CD4-positive, alpha-beta T cell treated with Interleukin-10 for 1 hour (primary cell): ENCODE measurements at places on chromosomes 11 and 22.

GRCh38 chr22:50481440-50482106 is at the start of gene ADM2:
Gene ADM2, plus strand, starts transcription at chr22:50481543. Its CDS starts 305 bp downstream, at chr22:50481848.
- DNase-seq: peak; percentile 75

- DNase-seq: no peak
These were observed 35.2 kb downstream of the SGSM1 start for GRCh38 chr22:24841261-24841660.

DNA sequence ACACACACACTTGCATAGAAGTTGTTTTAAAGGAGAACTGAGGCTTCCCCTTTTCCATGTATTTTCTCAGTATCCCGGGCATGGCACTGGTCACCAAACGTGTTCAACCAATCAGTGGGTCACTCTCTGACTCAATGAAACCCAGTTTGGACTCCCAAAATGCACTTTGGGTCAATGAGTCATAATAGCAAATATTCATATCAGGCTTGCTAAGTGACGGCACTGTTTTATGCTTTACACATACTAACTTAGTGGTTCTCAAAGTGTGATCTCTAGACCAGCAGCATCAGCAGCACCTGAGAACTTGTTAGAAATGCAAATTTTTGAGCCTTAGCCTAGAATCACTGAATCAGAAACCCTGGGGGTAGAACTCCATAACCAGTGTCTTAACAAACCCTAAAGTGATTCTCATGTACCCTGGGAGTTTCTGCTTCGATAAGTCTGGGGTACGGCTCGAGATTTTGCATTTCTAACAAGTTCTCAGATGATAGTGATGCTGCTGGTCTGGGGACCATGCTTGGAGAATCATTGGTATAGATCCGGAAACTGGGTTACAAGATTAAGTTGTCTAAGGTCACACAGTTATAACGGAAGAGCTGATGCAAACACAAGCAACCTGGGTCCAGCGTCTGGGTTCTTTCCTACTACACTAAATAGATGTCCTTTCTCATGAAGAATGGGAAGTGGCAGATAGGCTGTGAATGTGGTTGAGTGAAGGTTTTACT is 35.6 kb downstream of the ETS1 start:
- peak; percentile 65 for DNase-seq

GRCh38 chr11:15544353-15544752 is 429.6 kb downstream of the INSC start:
- DNase-seq: no peak

GRCh38 chr11:12818333-12819015 is 144.3 kb downstream of the TEAD1 start:
- DNase-seq: no peak

DNA sequence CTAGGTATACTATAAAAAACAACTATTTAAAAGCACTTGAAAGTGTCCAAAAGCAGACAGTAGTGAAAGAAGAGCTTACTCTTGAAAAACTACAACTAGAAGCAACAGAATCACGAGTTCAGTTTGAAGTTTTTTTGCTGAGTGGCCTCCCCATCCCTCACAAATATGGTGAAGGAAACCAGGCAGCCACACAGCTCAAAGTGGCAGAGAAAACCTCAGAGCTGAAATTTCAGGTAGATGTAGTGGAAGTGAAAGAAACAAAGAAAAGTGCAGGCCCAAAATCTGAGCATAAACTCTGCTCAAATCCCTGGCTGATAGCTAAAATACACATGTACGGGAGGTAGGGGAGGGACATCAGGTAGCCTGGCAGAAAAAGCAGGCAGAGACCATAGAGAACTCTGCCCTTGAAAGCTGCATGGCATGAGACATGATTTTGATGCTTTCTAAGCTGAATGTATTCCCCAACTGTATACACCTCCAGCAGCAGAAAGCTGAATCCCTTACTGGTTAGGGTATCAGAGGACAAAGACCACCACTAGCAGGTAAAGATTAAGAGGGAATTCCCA is 12.1 kb downstream of the BTBD10 start:
- DNase-seq: no peak

DNA sequence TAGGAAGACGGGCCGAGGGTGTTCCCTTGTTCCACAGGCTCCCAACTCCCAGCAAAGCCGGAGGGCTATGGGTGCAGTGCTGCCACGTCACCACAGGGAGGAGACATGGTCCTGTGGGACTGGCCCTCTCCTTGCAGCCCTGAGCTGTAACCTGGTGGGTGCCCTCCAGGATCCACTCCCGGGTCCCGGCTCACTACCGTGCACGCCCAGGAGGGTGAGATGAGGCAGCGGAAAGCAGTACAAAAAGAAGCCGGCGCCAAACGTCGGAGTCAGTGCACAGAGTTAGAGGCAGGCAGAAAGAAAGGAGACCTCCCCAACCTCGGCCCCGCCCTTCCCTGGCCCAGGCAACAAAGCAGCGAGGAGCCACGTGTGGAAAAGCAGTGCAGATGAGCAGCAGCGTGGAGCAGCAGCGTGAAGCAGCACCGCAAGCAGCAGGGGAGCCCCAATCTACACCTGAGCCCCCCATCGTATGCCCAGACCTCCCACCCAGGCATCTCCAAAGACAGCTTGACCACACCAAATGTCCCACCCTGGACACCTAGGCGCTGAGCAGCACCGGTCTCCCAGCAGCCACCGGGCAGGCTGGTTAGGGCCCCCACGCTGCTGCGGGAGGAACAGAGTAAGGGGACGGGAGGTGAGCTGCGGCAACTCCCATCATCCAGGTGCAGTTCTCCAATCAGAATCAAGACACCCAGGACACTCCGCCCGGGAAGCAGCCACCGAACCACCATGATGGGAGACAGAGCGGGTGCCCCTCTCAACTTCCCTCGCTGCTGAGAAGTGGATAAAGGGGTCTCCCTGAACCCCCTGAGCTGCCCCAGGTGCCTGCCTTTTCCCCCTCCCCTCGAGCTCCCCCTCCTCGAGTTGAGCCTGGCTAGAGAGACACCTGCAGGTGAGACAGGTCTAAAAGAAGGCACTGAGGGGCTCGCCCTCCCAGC is 28.8 kb downstream of the IGSF9B start:
- DNase-seq: peak; percentile 71

GRCh38 chr11:7332451-7332850 is 80.7 kb downstream of the SYT9 start:
- no peak for DNase-seq

DNA sequence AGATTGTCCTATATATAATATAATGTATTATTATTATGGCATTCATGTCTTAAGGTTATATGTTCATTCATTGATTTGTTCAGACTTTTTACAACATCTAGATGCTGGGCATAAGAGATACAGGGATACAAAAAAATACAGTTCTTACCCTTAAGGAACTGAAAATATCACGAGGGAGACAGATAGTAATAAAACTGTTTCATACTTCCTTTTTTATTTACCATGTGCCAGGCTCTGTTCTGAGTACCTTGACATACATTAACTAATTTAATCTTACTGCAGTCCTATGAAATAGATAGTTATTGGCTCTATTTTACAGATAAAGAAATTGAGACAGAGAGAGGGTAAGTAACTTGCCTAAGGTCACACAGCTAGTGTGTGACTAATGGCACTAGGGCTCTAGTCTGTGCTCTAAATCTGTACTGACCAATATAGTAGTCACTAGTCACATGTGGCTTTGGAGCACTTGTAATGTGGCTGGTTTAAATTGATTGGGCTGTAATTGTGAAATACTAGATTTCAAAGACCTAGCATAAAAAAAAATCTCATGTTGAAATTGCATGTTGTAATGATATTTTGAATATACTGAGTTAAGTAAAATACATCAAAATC is 21.3 kb downstream of the TRIM44 start:
- DNase-seq: no peak

DNA sequence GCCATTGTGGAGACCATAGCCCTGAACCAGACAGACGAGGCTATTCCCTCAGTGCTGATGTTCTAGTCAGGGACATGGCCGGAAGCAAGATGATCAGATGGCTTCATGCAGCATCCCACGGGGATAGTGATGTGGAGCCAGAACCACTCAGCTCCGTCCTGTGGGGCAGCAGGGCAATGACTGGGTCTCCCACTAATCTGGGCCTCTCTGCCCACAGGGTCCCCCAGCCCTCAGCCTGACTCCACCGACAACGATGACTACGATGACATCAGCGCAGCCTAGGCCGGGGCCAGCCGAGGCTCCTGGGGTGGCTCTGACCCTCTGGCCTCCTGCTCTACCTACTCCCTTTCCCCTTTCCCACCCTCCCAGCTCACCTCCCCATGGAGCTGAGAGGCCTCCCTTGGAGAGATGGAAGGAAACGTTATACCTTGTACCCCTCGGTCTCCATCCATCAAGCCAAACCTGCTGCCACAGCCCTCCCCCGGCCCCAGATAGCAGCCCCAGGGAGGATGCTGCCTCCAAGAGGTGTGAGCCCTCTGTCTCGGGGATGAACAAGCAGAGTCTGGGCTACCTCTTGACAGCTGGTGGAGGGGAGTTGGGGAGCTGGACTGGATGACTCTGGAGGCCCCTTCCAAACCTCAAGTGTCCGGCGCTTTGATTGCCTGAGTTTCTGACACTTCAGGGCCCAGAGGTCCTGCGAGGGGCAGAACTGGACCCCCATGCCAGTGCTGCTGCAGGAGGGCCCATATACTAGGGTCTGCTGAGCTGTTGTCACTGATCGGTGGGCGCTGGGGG is 47.8 kb downstream of the CD6 start:
- DNase-seq: no peak

- no peak for DNase-seq
These were observed 158.8 kb downstream of the MPPED1 start for GRCh38 chr22:43570531-43571165.

DNA sequence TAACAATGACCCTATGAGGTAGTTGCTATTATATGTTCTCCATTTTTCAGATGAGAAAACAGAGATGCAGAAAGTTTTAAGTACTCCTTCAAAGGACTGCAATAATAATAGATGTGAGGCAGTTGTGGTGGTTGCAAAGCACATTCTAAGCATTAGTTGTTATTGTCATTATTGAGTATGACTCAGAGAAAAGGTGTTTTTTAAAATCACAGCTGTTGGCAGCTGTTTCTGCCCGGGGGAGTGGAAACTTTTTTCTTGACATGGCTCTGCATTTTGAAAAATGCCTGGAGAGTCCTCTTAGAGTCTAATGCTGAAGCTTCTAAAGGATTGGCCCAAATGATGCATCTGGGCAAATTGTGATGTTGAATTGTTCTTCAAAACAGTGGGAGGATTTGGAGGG is 244.5 kb upstream of the MPPED2 start:
- DNase-seq: no peak

DNA sequence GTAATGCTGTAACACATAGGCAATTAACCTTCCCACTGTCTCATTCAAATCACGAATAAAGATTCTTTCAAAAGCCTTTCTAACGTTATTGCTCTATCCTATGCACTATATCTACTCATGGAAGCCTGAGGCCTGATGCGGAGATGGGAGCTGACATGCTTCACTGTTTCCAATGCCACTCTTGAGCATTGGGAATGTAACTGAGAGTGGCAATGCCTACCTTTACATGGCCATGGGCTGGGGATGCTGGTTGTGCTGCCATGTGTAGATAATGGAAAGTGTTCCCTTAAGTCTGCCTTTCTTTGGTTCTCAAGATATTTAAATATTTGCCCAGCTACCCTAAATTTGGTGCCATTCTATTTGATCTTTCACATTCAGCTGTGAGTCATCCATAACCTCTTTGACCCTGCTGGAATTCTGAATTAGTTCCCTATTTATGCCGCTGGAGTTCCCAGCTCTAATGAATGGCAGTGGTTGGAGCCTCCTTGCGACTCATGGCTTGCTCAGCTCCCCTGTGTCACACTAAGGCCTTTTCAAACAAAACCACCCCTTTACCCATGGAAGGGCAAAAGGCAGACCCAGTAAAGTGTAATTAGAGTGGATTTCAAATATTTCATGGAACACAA is 21.4 kb upstream of the DKK3 start:
- DNase-seq: no peak

DNA sequence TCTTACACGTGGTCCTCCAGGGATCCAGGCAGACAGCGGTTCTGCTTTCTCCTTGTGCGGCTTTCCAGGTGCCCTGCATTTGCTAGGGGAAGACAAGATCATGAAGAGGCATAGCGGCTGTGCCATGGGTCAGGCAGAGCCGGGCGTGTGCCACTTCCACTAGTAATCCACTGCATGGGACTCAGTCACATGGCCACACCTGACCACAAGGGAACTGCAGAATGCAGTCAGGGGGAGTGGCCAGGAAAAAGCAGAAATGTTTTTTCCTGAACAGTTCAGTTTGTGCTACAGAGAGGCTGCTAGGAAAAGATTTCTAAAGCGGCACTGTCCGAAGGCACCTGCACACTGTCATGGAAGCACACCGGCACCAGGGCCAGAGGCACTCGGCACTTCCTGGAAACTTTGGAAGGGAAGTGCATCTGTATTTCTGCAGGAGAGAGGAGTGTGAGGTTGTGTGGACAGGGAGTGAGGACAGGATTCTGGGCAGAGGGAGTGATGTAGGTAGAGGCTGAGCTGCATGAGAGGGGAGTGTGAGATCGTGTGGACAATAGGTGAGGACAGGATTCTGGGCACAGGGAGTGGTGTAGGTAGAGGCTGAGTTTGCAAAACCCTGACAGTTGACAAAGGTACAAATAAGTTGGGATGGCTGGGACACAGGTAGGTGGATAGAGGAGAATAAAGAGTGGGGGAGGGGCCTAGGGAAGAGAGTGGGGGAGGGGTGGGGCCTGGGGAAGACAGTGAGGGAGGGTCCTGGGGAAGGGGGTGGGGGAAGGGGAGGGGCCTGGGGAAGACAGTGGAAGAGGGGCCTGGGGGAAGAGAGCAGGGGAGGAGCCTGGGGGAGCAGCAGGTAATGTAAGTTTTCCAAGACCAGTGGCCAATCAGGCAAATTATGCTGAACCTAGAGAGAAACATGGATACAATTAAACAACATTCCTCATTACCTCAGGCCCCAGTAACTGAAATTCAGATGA is 1436.3 kb downstream of the TBC1D22A start:
- no peak for DNase-seq

- DNase-seq: no peak
These were observed 33.4 kb downstream of the INSC start for GRCh38 chr11:15148169-15148568.

DNA sequence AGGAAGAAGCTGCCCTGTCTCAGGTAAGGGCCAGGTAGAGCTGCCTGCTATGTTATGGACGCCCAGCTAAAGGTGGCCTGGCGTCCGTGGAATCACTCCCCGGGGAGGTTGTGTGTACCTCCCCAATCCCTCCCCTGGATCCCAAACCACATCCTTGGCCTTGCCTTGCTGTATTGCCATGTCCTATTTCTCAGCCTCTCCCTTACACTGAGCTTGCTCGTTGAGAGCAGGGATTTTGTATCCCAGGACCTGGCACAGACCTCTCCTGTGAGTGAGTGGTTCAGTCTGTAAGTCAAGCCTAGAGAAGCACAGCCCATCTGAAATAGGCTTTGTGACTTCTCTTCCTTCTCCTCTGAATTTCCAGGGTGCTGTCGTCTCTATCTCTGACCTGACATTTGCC is 53.9 kb downstream of the TRAF6 start:
- DNase-seq: no peak

DNA sequence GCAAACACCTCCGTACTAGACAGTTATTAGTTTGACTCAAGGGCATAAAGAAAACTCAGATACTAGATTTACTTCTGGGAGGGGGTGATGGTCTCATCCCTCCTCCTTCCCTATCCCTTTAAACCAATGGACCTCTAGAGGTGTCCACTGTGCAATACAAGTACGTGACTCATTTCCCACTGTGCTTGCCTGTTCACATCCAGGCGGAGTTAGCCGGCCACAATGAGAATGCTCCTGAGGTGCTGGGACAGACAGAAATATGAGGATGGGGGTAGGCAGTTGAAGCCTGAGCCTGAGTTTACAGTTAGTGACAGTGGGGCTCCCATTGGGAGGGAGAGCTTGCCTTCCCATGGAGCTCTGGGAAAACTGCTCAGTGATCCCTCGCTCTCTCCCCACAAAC is 8.4 kb upstream of the PMM1 start:
- DNase-seq: no peak
